ENCODE measurements at places on chromosomes 13 and 19. TPM values are rescaled to one million over a fixed set of nuclear protein-coding genes. Genes with fewer than 3 reads are reported as not detected.

The GARIN5A gene
- total RNA-seq, result 2.3 TPM

The CATSPERD gene
- not detected for total RNA-seq

The DACH1 gene
- total RNA-seq, result 0.39 TPM

The URI1 gene
- 34.7 TPM for total RNA-seq

The OR10H1 gene
- total RNA-seq, result not detected

The SIRT2 gene
- total RNA-seq, result 170 TPM

The IGFL2 gene
- total RNA-seq, result not detected

The ZFP82 gene
- total RNA-seq, result 4.7 TPM

The TMEM255B gene
- 6.0 TPM for total RNA-seq

DNA sequence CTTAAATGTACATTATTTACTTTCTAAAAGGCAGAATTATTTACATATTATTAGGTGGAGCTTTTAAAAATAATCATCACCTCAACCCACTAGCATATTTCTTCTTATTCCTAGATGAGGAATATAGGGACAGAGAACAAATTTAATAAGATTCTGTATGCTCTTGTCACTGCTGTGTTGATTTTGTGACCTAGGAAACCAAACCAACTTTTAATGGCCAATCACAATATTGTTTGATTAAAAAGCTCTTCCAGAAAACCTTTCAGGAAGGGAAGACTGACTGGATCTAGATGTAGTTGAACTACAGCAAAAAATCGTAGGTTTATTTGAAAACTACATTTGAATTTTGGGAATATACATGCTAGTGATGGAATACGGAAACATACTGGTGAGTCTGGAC, 91.8 kb upstream of the RAP2A start:
- H3K4me3 ChIP-seq, result no peak overlapping the region
- DNase-seq, result no peak
- peak overlapping the region; percentile 12 for H3K27ac ChIP-seq
- H3K4me1 ChIP-seq, result peaks cover 46% of the 10 kb centered on the region
- no peaks in the 10 kb centered on the region for H3K27me3 ChIP-seq

DNA sequence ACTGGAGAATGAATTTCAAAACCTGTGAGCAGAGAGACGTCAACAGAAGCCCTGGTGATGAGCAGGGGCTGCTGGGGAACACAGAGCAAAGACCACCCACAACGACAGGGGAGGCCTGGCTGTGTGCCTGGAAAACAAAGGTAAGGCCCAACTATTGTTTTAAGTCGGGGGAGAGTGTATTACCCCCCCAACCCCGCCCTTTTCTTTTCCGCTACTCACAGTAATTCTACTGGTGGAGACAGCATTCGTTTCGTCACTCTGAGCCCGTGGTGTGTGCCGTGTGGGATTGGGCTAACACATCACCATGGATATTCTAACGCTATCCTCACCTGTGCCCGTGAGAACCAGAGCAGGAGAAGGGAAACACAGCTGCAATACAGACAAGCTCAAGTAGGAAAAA, 18.6 kb upstream of the ADPRHL1 start:
- H3K27me3 ChIP-seq, result no peaks in the 10 kb centered on the region
- H3K36me3 ChIP-seq, result peaks cover 40% of the 10 kb centered on the region
- no peak for DNase-seq
- H3K27ac ChIP-seq, result peak overlapping the region; percentile 58
- H3K4me1 ChIP-seq, result no peaks in the 10 kb centered on the region

DNA sequence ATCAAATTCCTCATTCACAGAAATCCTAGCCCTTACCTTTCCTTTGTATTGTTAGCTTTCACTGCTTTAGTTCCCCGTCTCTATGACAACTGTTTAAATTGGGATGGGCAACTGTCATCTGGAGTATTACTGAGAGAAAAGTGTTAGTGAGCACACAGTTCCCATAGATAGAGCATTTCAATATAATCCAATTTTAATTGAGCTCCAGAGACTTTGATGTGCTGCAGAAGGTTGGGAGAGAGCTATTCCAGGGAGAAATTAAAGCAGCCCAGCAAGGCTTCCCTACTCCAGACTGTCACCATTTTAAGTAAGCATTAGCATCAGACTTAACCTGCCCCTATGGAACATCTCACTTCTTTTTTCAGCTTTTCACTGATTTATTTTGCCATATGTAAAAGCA, 55.0 kb upstream of the MAB21L1 start:
- no peak overlapping the region for H3K4me3 ChIP-seq
- H3K36me3 ChIP-seq, result no peaks in the 10 kb centered on the region

- no peaks in the 10 kb centered on the region for H3K36me3 ChIP-seq
- H3K27me3 ChIP-seq, result no peaks in the 10 kb centered on the region
- no peak overlapping the region for H3K27ac ChIP-seq
- H3K4me3 ChIP-seq, result no peak overlapping the region
- DNase-seq, result no peak
- H3K4me1 ChIP-seq, result no peaks in the 10 kb centered on the region
Observed at GRCh38 chr19:6800991-6801484, 28.5 kb downstream of the VAV1 start.

- no peaks in the 10 kb centered on the region for H3K4me1 ChIP-seq
- no peaks in the 10 kb centered on the region for H3K36me3 ChIP-seq
- no peaks in the 10 kb centered on the region for H3K27me3 ChIP-seq
Observed at GRCh38 chr13:99821741-99822140, 149.8 kb downstream of the ZIC5 start.

- DNase-seq, result no peak
- peaks cover 69% of the 10 kb centered on the region for H3K36me3 ChIP-seq
- no peaks in the 10 kb centered on the region for H3K27me3 ChIP-seq
- H3K27ac ChIP-seq, result no peak overlapping the region
- no peak overlapping the region for H3K4me3 ChIP-seq
Observed at GRCh38 chr19:49189259-49189658, 31.7 kb downstream of the TRPM4 start.

DNA sequence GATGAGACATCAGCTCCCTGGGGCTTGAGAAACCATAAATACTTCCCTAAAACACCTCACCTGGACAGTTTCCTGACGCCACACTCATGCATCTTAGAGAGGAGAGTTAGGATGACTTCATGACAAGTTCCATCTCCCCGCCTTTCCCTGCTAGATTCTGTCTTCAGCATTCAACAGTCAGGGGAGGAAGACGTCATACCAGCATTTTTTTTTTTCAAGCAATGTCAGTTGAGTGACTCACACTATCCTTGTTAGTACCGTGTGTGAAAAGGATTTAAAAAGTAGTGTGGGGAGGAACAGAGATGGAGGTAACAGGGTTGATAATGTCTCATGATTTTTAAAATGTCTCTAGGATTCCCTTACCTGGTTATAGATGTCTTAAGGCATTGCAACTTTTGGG, at the start of gene OR7D2:
OR7D2 (plus strand) TSS at position 79 of the 400 bp plus-strand sequence. CDS start 6,803 bp downstream, outside the sequence.
- no peaks in the 10 kb centered on the region for H3K4me1 ChIP-seq
- no peak within 1 kb of the TSS for H3K4me3 ChIP-seq
- DNase-seq, result no peak

- H3K36me3 ChIP-seq, result peaks cover 26% of the 10 kb centered on the region
- DNase-seq, result no peak
- H3K4me1 ChIP-seq, result peaks cover 20% of the 10 kb centered on the region
- H3K4me3 ChIP-seq, result no peak overlapping the region
- no peaks in the 10 kb centered on the region for H3K27me3 ChIP-seq
- H3K27ac ChIP-seq, result no peak overlapping the region
Observed at GRCh38 chr19:49782515-49782914, 15.7 kb downstream of the AP2A1 start.

DNA sequence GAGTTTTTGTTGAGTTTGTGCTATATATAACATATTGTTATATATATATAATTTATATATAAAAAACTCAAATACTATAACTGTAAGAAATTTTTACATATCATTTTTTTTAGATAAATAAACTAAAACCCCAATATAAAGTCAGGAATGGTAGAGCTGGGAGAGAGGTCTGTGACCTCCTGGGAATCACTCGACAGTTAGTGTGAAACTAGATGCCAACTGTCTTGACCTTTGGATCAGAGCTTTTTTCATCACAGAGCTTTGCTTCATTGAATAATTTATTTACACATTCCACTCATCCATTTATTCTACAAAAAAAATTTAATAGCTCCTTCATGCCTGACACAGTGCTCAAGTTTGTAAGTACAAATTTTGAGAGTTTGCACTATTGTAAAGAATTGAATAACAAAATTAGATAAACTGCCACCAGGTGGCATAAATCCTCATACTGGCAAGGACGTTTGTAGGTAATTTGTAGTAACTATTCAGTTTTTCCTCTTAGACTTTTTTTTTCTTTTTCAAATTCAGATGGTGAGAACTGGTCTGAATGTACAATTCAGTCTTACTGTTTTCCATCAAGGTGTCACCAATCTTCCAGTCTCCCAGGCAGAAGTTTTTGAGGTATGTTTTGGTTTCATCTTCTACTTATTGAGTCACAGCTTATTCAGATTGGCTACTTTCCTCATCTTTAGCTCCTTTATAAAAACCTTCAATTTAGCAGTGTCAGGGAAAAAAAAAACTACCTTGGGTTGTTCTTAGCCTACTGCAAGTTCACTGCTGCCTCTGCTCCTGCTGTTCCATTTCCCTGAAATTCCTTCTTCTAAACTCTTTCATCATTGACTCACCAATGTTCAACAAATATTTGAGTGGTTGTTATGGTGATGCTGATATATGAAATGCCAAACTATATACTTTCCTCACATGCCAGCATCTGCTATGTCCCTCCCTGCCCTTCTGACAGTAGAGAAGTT, 28.7 kb downstream of the LACC1 start:
- H3K4me1 ChIP-seq, result no peaks in the 10 kb centered on the region
- H3K27me3 ChIP-seq, result no peaks in the 10 kb centered on the region
- no peak for DNase-seq
- H3K36me3 ChIP-seq, result no peaks in the 10 kb centered on the region
- no peak overlapping the region for H3K4me3 ChIP-seq

DNA sequence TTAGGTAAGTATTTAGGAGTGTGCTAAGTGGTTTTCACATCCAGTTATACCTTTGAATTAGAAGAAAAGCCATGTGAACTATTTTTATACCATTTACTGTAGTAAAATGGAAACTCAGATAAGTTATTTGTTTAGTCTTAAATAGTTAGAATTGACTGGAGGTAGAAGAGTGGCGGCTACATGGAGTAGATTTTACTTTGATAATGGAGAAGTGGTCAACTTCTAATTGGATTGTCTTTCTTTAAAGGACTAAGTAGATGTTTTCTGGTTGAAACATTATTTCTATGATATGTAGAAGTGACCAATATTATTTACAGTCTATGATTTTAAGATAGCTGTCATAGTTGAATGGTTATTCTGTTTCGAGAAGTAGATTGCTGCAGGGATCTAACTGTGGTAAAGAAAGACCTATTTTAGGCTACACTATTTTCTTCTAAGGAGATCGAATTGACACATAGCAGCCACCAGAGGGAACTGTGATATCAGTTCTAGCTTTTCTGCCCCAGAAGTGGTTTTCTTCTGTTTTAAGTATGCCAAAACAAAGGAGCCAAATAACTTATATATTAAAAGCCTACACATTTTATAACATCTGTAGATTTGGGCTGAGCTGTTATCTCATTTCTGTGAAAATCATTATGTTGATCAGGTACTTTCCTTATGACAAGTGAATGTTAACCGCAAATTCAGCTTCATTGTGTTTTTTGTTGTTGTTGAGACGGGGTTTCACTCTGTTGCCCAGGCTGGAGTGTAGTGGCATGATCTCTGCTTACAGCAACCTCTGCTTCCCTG, 26.1 kb downstream of the ZMYM2 start:
- no peaks in the 10 kb centered on the region for H3K27me3 ChIP-seq
- no peak for DNase-seq
- peaks cover 9% of the 10 kb centered on the region for H3K4me1 ChIP-seq
- no peak overlapping the region for H3K27ac ChIP-seq
- peaks cover 2% of the 10 kb centered on the region for H3K36me3 ChIP-seq
- H3K4me3 ChIP-seq, result no peak overlapping the region

- no peaks in the 10 kb centered on the region for H3K27me3 ChIP-seq
- no peak for DNase-seq
- no peaks in the 10 kb centered on the region for H3K4me1 ChIP-seq
- no peak overlapping the region for H3K27ac ChIP-seq
- no peak overlapping the region for H3K4me3 ChIP-seq
Observed at GRCh38 chr13:98900442-98900841, 77.4 kb downstream of the DOCK9 start.

GRCh38 chr13:113122550-113123225, at the start of gene F10:
Gene F10, plus strand, starts transcription at chr13:113122799. Its CDS starts 57 bp downstream, at chr13:113122856.
- H3K27me3 ChIP-seq, result no peaks in the 10 kb centered on the region
- H3K27ac ChIP-seq, result peak within 1 kb of the TSS; percentile 64
- H3K4me3 ChIP-seq, result peak within 1 kb of the TSS; percentile 42
- peak; percentile 80 for DNase-seq

DNA sequence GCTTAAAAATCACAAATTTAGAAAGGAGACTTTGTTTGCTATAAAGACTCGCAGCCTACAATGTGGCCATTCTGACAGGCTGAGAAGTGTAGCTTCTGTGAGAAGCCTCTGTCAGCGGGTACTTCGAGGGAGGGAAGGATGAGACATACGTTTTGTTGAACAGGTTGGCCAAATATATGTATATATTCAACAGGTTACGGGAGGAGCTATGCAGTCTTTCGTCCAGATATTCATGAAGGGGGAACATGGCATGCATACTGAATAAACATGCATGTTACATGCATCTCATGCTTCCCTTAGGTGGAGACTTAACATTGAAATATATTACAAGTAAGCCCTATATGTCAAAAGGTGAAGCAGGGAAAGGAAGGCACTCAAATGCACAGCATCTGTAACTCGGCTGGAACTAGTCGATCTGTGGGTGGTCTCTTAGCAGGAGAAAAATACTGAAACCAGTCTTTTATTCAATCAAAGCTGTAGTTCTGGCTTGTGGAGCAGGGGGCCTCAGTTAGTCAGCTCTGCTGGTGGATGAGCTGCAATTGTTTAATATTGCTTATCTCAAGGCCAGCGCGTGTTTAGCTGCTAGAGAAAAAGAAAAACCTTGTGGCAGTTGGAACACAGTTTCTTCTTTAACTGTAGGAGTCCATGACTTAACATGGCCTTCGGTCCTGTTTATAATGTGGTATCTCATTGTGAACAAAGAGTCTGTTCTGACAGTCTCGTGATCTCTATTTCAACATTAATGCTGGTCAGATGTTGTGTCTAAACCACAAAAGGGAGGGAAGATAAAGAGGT, 94.3 kb downstream of the FAM216B start:
- H3K4me1 ChIP-seq, result no peaks in the 10 kb centered on the region
- H3K27ac ChIP-seq, result no peak overlapping the region
- H3K4me3 ChIP-seq, result no peak overlapping the region
- no peaks in the 10 kb centered on the region for H3K27me3 ChIP-seq

GRCh38 chr19:20028611-20029010, 10.7 kb downstream of the ZNF682 start:
- H3K27ac ChIP-seq, result no peak overlapping the region
- no peak overlapping the region for H3K4me3 ChIP-seq
- DNase-seq, result no peak
- H3K4me1 ChIP-seq, result no peaks in the 10 kb centered on the region
- peaks cover 5% of the 10 kb centered on the region for H3K36me3 ChIP-seq

DNA sequence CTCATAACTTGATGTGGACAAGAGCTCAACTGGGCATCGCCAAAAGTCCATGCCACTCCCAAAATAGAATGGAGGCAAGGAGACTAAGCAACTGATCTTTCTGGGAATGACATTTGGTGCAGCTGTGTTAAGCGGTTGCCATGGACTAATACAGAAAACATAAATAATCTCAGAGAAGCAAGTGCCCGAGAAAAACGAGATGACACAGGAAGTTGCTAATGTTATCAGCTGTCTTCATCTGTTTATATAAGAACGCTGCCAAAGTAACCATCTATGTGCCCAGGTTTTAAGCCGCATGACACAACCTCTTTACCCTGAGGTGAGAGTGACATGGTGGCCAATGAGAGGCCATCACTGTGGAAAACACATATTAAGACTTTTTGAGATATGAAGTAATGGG, 54.9 kb upstream of the SACS start:
- H3K4me3 ChIP-seq, result no peak overlapping the region
- H3K27ac ChIP-seq, result peak overlapping the region; percentile 65
- no peaks in the 10 kb centered on the region for H3K27me3 ChIP-seq
- H3K4me1 ChIP-seq, result peaks cover 11% of the 10 kb centered on the region
- DNase-seq, result no peak
- no peaks in the 10 kb centered on the region for H3K36me3 ChIP-seq

GRCh38 chr19:19105365-19106055, 32.8 kb downstream of the TMEM161A start:
- DNase-seq, result peak; percentile 68
- H3K4me3 ChIP-seq, result peak overlapping the region; percentile 32
- H3K4me1 ChIP-seq, result peaks cover 5% of the 10 kb centered on the region

Measured in right atrium auricular region (tissue), 2 donors.